Thyroid gland (tissue), 4 donors: ENCODE measurements at places on chromosomes 13 and 19. TPM values are rescaled to one million over a fixed set of nuclear protein-coding genes. Genes with fewer than 3 reads are reported as not detected.

The TMEM161A gene
- total RNA-seq: 37.8 TPM

The TMEM145 gene
- not detected for total RNA-seq

The ZNF714 gene
- total RNA-seq: 33.8 TPM

The LRRC25 gene
- 7.1 TPM for total RNA-seq

The ETFB gene
- 177 TPM for total RNA-seq

The MICU2 gene
- 127 TPM for total RNA-seq

The LYPD4 gene
- not detected for total RNA-seq

The CPAMD8 gene
- 116 TPM for total RNA-seq

The KLF1 gene
- not detected for total RNA-seq

The C1QTNF9 gene
- total RNA-seq: not detected

The TLE6 gene
- 20.7 TPM for total RNA-seq

The LIM2 gene
- total RNA-seq: not detected

The STOML3 gene
- total RNA-seq: not detected

DNA sequence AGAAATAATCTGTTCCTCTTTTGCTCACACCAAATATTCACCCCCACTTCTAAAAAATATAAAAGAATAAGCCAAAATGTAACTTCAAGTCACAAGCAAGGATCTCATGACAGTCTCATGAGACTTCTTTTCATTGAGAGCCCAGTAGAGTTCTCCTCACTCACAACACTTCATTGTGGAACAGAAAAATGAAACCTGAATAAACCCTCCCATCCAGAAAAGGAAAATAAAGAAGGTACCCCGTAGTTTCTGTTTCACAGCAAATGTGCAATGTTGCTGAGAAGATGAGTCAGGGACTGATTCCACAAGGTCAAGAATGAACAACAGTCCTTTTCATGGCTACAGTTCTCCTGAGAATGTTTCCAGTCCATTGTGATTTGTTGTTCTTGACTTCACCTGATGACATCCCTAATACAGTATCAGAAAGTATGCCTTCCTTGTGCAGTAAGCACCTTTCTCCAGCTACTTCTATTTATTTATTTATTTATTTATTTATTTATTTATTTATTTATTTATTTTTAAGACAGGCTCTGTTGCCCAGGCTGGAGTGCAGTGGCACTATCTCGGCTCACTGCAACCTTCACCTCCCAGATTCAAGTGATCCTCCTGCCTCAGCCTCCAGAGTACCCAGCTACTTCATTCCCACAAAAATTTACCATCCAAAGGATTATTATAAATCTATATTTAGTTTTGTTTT, 6.4 kb upstream of the ZNF841 start:
- DNase-seq: no peak

DNA sequence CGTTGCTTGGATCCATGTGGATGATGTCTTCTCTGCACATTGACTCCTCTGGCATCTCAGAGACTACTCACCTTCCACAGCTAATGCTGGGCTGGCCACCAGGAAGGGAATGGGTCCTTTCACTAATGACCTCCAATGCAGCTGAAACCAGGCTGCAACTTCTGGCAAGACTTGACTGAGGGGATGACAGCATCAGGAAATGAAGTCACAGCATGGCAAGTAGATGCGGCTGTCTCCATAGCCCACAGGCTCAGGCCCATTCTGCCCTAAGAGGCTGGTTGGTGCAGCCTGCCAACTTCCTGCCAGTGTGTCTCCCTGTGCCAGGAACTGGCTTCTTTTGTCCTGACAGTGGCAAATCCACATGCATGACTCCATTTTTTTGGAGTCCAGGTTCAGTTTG, 467.3 kb downstream of the TSHZ3 start:
- DNase-seq: no peak

DNA sequence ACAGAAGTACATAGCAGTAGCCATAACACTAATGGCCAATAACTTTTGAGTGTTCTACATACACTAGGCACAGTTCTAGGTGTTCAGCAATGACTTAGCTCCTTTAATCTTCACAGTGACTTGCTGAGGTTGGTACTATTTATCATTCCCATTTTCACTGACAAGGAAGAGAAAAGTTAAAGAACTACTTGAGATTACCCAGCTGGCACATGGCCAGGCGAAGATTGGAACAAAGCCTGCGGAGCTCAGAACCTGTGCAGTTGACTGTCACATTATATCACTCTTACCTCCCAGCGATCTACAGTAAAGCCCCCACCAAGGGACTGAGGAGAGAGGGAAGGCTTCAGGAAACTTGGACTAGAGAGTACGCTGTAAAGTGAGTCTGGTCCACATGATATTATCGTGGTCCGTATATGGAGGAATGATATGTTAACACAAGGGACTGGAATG, 42.4 kb upstream of the WDFY2 start:
- peak; percentile 62 for DNase-seq

- no peak for DNase-seq
Measured at GRCh38 chr13:86020351-86021002, 221.3 kb upstream of the SLITRK6 start.

GRCh38 chr19:6458695-6459261, 814 bp downstream of the SLC25A23 start:
- DNase-seq: peak; percentile 42

DNA sequence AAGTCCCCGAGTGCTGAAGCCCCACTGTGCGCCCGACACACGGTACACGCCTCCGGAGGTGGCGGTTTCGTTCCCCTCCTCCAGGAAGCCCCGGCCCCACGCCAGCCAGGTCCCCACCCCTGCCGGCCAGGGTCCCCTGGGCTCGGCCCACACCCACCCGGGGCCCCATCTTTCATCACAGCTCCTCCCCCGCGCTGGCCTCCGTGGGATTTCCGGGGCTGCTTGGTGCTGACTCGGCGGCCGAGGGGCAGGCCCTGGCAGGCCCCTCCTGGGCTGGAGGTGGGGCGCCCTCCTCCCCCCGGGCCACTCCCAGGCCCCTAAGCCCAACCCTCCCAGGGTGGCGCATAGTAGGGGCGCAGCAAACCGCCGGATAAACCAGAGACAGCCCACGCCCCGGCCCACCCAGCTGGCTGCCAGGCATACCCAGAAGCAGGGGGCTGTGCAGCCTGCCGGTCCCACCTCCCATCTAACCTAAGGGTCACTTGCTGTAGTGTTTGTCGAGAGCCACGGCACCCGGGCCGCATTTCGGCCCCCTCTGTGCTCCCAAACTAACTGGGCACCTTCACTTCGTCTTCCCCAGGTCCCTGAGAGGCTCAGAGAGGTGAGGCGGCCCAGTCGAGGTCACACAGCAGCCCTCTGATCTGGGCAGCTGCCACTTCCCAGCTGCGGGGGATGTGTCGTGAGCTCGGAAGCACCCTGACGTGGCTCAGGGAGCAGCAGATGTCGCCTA, 6.6 kb downstream of the ZBTB7A start:
- DNase-seq: no peak

GRCh38 chr19:6648141-6648715, 21.7 kb downstream of the TNFSF14 start:
- no peak for DNase-seq

DNA sequence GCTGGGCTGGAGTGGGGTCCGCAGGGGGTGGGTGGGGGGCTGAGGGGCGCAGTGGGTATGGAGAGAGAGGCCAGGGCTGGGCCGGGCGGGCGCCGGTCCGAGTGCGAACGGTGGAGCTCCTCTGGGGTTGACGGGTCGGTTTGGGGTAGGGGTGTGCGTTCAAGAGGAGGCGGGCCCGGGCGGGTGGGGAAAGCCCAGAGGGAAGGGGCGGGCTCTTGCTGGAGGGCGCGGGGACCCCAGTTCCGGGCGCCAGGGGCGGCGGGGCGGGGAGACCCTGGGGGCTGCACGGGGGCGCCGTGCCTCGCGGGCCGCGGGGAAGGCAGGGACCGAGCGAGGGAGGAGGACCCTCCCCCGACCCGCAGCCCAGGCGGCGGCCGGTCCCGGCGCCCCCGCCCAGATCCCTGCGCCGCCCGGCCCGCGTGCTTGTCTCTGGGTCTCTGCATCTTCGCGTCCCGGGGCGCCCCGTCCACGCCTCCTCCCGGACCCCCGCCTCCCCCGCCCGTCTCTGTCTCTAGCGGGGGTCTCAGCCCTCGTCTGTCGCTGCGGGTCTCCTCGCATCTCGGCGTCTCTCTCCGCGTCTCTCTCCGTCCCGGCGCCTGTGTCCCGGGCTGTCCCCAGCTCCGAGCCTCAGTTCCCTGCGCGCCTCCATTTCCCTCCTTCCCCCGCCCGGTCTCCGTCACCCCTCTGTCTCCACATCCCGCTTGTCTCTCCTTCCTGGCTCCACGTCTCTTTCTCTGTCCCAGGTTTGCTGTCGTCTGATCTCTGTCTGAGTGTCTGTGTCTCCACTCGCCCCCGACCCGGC, 8.3 kb upstream of the SHISA7 start:
- no peak for DNase-seq

GRCh38 chr13:98609756-98610155, 32.8 kb upstream of the STK24 start:
- DNase-seq: no peak

DNA sequence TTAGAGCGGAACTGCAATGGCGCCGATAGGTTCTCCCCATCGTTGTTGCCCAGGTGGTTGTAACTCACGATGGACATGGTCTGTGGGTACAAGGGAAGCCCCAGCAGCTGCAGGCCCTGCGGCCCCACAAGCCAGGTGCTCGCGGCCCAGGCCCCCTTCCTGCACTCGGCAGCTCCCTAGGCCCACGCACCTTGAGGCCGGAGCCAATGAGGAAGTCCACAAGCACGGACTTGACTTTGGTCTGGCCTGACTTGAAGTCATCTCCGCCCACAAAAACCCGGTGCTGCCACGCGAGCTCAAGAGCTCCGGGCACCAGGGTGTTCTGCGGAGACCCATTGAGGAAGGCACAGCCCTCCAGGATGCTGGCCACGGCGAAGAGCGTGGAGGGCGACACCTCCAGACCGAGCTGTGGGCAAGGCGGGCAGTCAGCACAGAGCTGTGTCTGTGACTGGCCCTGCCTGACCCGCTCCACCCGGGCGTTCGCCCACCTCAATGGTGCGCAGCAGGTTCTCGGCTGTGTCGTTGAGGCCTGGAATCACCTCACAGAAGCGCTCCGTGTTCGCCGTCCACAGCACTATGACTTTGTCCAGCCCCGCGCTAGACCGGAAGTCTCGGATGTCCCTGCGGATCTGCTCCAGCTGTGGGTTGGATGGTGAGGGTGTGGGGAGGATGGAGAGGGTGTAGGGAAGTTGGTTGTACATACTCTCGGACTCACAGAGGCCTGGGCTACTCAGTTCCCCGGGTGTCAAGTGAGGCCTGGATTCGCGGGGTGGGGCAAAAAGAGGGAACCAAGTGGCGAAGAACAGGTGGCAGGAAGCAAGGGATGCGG, 1.9 kb downstream of the ISYNA1 start:
- no peak for DNase-seq

- DNase-seq: no peak
Measured at GRCh38 chr13:114204894-114205293, 25.8 kb downstream of the CFAP97D2 start.

GRCh38 chr13:108508263-108508662, 121.1 kb upstream of the MYO16 start:
- no peak for DNase-seq

- DNase-seq: no peak
Measured at GRCh38 chr19:38211766-38212165, 12.3 kb downstream of the DPF1 start.

DNA sequence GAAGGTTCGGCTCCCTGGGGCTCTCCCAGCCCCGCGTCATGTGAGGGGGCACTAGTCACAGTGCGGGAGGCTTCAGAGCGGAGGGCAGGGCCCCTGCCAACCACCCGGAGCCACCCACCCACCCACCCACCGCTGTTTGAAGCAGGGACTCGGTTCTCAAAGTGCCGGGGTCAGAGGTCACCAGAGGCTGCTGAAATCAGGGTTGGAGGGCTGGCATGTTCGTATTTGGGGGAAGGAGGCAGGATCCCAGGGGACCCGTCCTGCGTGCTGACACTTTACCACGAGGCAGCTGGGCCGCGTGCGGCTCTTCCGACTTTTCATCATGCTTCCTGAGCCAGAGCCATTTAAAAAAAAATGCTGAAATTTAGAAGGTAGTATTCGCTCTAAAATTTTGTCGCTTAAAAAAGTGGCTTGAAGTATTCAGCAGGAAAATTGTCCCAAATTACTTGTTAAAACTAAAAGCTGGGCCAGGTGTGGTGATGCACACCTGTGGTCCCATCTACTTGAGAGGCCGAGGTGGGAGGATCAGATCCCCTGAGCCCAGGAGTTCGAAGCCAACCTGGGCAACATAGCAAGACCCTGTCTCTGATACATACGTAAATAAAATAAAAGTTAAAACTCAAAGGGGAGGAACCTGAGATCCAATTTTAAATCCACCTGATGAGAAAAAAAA, 21.2 kb downstream of the ATP11A start:
- DNase-seq: no peak

- no peak for DNase-seq
Measured at GRCh38 chr13:73993661-73994060, 140.5 kb downstream of the KLF12 start.

DNA sequence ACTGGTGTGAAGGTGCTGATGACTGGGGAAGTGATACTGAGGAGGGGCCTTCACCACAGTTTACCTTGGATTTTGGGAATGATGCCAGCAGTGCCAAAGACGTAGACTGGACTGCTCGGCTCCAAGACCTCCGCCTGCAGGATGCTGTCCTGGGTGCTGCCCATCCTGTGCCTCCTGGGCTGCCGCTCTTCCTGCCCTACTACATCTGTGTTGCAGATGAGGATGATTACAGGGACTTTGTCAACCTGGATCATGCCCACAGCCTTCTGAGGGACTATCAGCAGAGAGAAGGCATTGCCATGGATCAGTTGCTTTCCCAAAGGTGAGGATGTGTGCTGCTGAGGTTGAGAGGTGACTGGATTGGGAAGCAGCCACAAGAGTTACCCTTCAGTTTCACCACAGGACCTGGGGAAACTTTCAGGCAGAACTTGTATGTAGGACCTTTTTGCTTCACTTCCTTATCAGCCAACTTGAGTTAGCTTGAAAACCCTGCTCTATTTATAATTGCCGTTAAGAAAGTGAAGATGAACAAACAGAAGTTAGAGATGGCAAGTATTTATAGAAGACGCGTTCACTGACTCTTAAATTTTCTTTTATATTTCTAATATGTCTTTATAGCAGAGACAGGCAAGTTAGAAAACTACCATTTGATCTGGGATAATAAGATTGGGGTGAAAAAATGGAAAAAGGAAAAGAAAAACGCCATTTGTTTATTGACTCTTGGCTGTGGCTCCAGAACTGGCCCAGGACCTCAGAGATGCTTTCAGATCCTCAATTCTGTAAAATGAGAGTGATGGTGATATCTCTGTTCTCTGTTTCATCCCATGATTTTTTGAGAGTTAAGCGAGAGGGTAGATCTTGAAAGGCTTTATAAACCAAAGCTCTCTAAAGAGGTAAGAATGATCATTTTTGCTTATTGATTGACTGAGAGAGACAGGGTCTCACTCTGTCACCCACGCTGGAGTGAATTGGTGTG, 5.3 kb downstream of the PDCD2L start:
- no peak for DNase-seq

GRCh38 chr19:39765091-39766076, 13.3 kb upstream of the LEUTX start:
- DNase-seq: peak; percentile 41

GRCh38 chr13:97069050-97069815, 75.0 kb upstream of the OXGR1 start:
- no peak for DNase-seq

DNA sequence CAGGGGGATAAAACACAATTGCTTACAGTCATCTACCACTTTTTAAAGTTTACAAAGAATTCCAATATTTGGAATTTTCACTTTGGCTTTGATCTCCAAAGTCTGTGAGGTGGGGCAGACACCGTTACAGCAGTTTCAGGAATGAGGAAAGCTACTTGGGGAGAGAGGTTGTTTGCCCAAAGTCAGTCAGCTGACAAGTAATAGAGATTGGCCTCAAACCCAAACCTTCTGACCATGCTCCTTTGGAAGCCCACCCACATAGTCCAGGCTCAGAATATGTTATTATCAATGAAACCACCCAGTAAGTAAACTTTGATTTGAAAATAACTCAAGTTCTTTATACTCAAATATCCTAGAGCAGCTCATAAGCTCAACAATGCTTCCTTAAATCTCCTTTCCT, 29.0 kb downstream of the RXFP2 start:
- no peak for DNase-seq
